Stimulated activated CD4-positive, alpha-beta T cell treated with anti-CD3 and anti-CD28 coated beads, Interleukin-1b, Interleukin-23, amount 100 ng/mL, for 1 hour (primary cell): ENCODE measurements at places on chromosomes 4 and X.

- no peak for DNase-seq
Observed at GRCh38 chr4:125382995-125383394, 68.2 kb downstream of the FAT4 start.

DNA sequence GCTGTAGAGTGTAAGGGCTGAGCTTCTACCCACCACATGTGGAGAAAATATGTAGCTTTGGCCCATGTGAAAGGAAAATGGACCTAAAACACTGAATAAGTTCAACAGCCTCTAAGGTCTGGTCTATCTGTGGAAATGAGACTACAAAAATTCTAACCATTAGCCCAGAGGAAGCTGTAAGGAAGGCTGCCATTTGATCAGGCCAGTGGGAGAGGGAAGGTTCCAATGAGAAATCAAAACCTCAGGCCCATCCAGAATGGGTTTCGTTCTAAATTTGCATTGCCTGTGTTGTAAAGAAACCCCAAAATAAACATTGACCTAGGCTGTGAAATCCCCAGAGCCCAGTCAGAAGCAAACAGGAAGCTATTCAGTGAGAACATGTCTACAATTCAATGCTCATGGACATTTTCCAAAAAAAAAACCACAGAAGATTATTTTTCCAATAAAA lies 320.4 kb upstream of the SLC7A11 start:
- DNase-seq, result no peak

DNA sequence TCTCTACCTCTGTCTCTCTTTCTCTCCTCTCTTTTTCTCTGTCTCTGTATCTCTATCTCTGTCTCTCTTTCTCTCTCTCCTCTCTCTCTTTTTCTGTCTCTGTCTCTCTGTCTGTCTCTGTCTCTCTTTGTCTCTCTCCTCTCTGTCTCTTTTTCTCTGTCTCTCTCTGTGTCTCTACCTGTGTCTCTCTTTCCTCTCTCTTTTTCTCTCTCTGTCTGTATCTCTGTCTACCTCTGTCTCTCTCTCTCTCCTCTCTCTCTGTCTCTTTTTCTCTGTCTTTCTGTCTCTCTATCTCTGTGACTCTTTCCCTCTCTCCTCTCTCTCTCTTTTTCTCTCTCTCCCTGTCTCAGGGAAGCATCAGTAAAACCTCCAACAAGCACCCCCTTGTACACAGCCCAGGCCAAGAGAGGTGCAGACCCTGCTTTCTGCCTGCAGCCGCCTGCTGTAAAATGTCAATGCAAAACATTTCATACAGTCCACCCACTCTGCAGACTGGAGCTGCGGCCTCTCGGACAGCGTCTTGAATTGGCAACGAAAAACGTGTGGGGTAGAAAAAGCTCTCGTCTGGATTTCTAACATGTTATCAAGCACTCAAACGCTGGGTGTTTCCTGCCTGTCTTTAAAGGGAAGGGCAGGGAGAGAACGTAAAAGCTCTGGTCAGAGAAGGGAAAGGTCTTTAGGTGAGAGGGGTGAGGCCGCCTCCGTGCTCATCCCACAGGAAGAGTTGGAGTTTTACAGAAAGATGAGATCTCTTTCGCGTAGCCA lies 3.7 kb upstream of the SHOX start:
- DNase-seq, result no peak

- no peak for DNase-seq
Observed at GRCh38 chr4:16844816-16845586, 53.4 kb downstream of the LDB2 start.

DNA sequence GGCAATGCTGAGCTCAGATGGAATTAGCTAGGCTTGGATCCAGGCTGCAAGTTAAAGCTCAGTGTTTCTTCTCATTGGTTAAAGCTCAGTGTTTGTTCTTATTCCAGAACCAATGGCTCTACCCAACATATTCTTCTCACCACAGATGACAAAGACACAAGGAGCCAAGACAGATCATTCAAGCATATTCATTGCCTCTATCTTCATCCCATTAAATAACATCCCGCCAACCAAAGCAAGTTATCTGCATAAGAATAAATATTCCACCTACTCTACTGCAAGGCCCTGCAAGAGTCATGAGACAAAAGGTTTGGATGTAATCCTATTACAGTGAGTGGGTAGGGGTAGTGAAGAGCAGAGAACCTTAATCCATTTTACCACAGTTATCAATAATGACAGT lies 766.5 kb downstream of the C4orf33 start:
- DNase-seq, result no peak

- DNase-seq, result no peak
Observed at GRCh38 chr4:113077575-113077974, 28.1 kb downstream of the ANK2 start.

DNA sequence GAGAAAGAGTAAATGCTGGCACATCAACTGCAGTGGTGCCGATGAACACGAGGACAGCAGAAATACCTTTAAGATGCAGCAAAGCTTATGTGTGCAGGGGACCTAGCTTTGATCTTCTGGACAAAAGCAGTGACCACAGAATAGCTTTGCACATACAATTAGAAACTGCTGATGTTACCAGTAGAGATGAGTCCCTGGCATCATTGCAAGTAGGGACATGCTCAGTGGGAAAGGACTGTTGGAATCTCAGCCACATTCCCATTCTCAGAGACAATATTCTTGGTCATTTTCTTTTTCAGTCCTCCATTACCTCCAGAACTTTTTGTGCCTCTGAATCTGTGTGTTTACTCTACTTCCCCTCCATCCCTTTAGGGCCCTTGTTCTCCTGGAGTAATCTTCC lies 16.9 kb upstream of the PDLIM3 start:
- no peak for DNase-seq

- DNase-seq, result no peak
Observed at GRCh38 chrX:154661899-154662298, 8.5 kb upstream of the CTAG2 start.

DNA sequence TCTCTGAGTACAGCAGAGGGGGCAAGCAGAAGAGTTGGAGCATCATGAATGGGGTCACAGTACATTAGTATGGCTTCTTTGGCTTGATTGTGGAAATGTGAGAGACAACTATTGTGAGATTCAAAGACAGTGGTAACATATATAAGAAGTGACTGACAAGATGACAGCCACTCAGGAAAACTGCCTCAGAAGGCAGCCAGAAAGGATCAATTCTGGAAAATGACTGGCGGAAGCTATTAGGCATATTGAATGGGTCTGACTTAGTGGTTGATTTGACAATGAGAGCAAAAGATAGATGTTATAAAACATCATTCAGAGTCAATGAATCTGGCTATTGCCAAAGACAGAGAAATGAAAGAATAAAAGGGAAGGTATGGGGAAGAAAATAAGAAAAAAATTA lies 345.5 kb upstream of the MAGEB2 start:
- DNase-seq, result no peak

DNA sequence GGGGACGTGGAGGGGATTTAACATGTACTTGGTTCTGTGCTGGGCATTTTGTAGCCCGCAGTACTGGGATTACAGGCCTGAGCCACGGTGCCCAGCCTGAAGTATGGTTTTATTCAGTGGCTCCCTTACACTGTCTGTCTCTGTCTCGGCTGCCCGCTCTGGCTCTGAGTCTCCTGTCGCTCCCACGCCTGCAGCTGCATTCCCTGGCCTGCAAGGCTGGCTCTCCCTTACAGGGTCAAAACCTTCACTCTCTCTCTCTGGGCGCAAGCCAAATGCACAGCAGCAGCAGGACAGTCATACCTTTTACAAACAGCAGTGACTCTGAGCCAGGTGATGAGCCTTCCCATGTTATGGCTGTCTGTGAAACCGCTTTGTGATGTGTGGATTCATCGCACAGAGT lies 72.1 kb downstream of the HTRA3 start:
- no peak for DNase-seq

DNA sequence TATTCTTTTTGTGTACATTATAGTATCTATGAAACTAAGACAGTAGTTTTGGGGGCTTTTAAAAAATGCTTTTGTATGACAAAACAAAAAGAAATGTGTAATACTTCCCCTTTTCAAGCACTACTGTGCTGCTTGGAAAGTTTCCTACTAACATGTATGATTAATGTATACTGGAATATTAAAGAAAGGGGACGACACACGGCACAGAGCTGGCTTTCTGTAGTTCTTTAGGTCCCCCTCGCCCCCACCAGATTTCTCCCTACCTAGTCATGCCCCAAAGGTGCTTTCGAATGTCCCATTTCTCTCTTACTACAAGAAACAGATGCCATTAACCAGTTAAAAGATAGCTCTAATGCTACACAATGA lies 1.6 kb upstream of the AP1S2 start:
- DNase-seq, result no peak

DNA sequence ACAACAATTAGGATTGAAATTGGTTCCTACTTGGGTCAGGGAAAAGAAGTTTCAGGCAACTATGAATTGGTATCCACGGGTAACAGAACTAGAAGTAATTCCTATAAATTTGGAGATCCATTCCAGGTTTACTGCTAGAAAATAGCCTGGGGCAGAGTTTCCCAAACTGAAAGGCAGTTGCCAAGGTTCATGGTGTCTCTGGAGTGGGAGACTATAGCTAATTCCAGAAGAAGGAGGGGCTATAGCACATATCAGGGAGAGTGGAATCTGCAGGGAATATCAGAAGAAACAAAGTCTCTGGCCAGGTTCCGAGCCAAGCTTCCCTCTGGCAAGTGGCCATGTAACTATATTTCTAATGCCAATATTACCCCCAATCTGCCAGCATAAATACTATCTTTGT lies 166.3 kb downstream of the GALNTL6 start:
- no peak for DNase-seq

GRCh38 chr4:74189331-74190043 lies 31.6 kb downstream of the MTHFD2L start:
- DNase-seq, result no peak

GRCh38 chr4:43837171-43837570 lies 611.4 kb downstream of the KCTD8 start:
- no peak for DNase-seq

- DNase-seq, result no peak
Observed at GRCh38 chr4:76894537-76895255, 3.2 kb downstream of the SOWAHB start.

DNA sequence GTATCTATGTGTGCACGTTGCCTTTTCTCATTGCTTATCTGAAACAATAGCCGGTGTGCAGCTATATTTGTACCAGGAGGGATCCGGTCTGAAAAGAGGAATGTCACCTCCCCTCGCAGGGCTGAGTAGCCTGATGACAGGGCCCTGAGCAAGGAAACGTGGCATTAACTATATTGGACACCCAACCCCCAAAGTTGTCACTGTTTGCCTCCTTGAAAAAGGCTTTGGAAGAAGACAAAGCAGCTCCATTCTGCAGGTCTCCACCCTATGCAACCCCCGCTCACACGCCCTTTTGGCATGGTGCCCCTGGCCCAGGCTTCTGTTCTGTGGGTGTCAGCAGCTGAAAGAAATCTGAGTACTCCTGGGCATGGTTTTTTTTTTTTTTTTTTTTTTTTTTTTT lies 8.2 kb downstream of the PRRG3 start:
- DNase-seq, result no peak
